ENCODE measurements at places on chromosomes 1 and 21. TPM values are rescaled to one million over a fixed set of nuclear protein-coding genes. Genes with fewer than 3 reads are reported as not detected.

DNA sequence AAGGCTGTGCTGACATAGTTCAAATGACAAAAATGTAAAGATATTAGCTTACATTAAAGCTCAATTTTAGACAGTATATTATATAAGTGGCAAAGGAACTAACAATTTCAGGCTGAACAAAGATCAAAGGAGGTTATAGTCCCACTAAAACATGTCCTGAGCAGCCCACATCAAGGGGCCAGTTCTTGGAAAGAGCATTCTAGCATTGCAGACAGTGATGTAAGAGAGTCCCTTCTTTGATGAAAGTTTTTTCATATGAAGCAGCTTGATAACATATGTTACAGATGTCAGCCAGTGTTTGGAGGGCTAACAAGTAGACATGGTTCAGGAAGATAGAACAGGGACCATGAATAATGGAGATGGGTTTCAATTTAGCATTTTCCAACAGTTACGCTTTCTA lies 301.7 kb downstream of the NTNG1 start:
- no peak for DNase-seq

- DNase-seq = no peak
Observed at GRCh38 chr1:27528818-27529703, 39.1 kb upstream of the WASF2 start.

- peak; percentile 65 for DNase-seq
Observed at GRCh38 chr21:42117229-42117966, 46.3 kb downstream of the UMODL1 start.

GRCh38 chr21:34545079-34545884 lies 33.3 kb upstream of the KCNE1 start:
- DNase-seq = peak; percentile 71

- DNase-seq = no peak
Observed at GRCh38 chr1:1290238-1290731, 10.0 kb downstream of the SCNN1D start.

DNA sequence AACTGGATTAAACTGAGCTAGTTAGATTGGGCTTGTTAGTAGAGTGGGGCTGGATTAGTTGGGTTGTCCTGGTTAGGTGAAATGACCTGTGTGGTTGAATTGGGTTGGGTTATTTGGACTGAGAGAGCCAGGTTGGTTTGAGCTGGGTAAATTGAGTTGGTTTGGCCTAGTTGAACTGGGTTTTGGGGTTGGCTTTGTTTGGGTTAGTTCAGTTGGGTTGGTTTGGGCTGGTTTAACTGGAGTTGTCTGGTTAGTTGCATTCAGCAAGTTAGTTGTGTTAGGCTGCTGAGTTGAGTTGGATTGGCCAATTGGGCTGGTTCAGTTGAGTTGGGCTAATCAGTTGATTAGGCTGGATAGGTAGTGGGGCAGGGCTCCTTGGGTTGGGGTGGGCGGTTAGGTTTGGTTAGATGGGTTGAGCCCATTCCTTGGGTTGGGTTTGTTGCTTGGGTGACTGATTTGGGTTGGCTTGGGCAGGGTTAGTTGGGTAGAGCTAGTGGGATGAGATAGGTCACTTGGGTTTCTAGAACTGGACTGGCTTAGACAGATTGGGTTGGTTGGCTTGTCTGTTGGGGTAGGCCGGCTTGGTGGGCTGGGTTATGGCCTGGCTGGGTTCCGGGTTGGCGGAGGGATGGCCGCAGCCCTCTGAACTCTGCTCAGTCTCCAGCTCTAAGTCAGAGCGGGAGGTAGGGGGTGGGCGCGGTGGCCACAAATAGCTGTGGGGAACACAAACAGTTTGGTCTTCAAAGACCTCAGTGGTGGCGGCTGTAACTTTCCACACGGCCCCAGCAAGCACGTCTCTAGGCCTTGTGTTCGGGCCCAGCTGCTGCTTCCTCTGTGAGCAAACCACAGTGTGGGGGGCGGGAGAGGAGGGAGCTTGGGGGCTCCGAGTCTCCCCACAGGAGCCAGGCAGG lies 67.2 kb upstream of the RUNX3 start:
- DNase-seq = no peak

- no peak for DNase-seq
Observed at GRCh38 chr1:215181518-215181917, 99.0 kb downstream of the KCNK2 start.

GRCh38 chr1:225883616-225884265 lies 1.6 kb upstream of the TMEM63A start:
- DNase-seq = no peak

GRCh38 chr1:29966526-29967045 lies 730.3 kb downstream of the PTPRU start:
- DNase-seq = no peak

DNA sequence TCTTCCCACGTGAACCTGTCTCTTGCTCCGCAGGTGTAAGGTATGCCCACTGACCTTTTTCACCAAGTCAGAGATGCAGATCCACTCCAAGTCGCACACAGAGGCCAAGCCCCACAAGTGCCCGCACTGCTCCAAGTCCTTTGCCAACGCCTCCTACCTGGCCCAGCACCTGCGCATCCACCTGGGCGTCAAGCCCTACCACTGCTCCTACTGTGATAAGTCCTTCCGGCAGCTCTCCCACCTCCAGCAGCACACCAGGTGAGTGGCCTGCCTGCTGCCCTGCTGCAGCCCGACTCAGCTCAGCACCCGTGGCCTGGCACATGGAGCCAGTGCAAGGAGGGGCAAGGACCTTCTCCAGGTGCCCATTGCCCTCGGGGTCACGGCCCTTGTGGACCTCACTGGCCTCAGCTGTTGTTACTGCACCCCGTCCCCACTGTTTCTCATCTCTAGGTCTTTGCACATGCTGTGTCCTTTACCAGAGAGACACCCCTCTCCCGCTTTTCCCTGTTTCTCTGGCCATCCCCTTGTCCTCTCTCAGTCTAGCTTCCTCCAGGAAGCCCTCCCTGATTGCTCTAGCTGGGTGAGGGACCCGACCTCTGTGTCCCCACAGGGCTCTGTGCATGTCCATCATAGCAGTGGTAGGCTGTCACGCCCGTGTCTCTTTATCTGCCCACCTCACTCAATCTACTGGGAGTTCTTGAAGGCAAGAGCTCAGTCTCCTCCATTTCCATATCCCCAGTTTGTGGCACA lies 25.4 kb downstream of the ZNF362 start:
- DNase-seq = no peak

GRCh38 chr1:14514739-14515138 lies 83.7 kb upstream of the KAZN start:
- DNase-seq = no peak

DNA sequence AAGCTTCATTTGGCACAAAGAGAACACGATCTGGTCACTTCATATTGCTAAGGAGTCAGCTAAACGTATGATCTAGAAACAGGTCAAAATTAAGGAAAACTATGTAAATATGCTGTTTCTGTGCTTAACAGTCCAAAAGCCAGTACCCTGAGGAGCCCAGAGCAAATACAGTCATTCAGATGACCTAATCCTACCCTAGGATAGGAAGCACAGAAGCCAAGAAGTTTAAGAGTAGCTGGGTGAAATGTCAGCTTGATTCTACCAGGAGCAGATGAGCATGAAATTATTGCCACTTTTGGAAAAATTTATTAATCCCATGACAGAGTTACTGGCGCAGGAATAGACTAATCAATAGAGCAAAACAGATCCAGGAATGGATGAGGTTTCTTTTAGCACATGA lies 18.3 kb downstream of the SORT1 start:
- no peak for DNase-seq

DNA sequence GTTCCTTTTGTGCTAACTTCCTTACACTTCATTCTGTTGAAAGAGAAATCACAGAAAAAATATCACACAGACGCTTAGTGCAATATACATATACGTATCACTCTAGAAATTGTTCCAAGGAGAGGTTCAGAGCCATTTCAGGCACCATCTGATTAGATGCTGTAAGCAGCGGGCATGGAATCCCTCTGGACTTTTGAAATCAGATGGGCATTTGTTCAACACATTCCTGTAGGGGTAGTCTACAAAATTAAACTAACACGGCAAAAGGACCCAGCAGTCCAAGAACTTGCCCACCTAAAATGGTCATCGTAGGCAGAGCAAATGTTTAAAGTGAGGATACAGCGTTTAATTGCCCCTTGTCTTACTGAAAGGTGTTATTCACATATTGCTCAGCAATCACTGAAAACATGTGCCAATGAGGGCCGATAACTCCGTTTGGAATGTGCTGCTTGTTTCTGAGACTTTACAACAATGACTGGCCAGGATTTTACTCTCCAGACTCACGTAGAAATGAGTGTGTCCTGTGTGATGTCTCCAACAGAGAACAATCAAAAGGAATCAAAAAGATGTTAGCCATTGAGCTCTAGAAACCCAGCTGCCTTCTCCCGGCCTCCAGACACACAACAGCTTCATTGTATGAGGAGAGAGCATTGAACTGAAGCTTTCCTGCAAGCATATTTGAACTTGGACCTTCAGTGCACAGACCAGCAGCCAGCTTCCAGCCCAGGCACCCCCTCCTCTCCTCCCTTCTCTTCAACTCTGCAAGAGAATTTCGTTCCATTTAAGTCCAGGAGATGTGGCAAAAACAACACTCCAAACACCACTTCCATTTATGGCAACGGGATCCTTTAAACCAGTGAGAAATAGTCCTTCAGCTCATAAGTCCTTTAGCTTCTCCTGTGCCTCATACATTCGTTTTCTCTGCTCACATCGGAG lies 32.1 kb upstream of the ADORA3 start:
- peak; percentile 25 for DNase-seq

DNA sequence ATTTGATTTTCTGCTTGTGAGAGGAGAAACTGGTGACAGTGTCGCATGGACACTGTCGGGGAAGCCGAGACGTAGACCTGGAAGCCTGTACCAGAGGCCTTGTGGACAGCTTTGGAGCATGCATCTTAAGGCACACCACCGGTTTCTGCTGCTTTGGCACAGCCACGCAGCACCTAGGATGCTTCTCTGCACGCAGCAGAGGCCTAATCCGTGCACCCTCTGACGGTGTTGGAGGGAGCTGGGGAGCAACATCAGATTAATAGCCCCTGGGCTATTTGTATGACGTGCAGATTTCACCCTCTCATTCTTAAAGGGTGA lies 30.3 kb downstream of the TEX35 start:
- DNase-seq = peak; percentile 34

DNA sequence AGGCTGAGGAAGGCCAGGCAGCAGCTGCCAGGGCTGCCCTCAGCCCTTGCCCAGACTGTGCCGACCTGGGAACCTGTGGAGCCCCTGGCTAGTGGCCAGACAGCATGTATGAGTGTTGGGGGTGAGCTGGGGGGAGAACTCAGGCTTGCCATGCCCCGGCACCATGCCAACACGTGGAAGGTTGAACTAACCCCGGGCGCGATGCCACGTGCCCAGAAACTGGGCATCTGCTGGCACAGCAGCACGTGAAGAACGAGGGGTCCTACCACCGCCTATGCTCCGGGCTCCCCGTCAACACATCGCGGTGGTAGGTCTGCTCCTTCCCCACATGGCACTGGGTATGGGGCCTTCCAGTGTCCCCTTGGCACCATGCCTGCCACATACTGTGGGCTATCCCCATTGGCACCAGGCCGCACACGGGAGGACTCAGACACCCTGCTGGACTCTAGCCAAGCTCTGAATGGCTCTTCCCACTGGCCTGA lies 68.7 kb downstream of the CASZ1 start:
- DNase-seq = no peak

DNA sequence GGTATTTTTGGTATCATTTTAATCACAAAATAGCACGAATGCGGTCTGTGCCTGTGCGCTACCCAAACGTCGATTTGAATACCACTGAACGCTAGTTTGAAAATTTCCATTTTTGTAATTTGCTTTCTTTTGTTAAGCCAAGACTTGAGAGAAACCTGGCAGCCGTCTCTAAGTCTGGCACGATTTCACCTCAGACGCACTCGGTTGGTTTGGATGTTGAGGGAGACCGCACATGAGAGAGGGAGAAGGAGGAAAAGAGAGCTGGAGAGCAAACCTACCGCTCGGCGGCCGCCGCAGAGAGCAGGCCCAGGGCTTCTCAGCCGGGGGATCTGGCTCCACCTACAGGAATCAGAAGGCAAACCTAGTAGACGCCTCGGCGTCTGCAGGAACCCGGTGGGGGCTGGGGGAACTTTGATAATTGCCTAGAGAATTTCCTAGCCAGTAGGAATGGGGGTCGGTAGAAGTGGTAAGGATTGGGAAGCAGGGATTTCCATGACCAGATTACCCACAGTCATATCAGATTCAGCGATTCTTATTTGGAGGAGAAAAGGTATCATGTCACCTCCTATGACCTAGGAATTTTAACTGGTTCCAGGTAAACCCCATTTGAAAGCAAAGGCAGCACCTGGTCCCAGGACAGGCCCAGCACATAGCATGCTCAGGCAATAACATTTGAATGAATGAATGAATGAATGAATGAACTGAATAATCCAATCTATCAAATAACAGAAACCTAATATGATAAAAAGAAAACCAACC lies 83.2 kb downstream of the TM2D1 start:
- DNase-seq = peak; percentile 15

DNA sequence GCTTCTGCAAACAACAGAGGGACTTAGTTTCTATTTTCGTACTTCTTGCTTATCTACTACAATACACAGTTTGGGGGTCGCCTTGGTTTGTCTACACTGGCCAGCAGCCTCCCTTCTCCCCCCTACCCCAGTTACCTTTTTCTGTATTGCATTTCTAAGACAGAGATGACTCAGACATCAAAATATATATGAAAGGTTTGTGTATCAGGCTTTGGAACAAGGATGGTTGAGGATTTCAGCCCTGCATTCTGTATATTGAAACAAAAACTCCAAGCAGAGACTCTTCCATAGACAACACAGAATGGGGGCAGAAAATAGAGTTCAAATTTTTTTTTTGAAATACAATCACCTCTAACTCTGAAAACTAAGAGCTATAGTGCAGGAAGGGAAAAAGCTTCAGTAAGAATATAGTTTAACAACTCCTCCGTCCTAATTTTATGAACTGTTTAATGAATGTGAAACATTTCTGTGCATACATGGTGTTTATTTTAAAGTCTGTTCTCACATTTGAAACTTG lies 1.9 kb downstream of the SAMD13 start:
- no peak for DNase-seq

GRCh38 chr21:27269644-27270043 lies 302.8 kb upstream of the ADAMTS5 start:
- peak; percentile 87 for DNase-seq

DNA sequence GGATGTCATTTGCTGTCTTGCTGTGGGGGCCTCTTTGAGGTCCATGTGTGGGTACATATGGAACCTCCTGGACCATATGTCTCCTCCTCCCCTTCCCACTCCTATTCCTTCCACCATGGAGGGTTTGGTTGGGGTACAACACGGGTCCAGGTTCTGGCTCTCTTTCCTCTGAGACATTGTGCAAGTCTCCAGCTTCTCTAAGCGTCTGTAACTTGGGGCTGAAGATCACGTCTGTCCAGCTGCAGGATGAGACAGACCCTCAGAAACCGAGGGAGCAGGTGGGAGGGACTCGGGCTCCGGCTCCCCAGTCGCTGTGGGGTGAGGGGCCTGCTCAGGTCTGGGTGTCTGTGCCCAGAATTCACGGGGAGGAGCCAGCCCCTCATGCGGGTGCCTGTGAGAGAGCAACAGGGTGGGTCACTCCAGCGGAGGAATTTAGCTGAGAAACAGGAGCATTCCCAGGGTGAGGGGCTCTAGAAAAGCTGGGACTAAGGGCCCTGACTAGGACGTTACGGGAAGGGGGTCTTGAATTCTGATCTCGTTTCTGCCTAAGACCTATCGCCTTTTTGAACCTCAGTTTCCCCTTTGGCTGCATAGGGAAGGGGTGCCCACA lies 42.0 kb upstream of the DMBX1 start:
- DNase-seq = no peak

GRCh38 chr1:53388963-53389362 lies 61.1 kb upstream of the LRP8 start:
- DNase-seq = no peak

- no peak for DNase-seq
Observed at GRCh38 chr1:78869136-78869535, 137.4 kb downstream of the ADGRL4 start.

PGLYRP3 gene
- total RNA-seq = not detected

NPHS2 gene
- total RNA-seq = not detected

PGLYRP4 gene
- not detected for total RNA-seq

CAMK1G gene
- total RNA-seq = 0.45 TPM

PLEKHA6 gene
- total RNA-seq = 1.5 TPM

ANXA9 gene
- not detected for total RNA-seq

Measured in astrocyte (in vitro differentiated cells and primary cell).